NCI-H187 (cell line): ENCODE measurements at places on chromosomes 6 and 20.

DNA sequence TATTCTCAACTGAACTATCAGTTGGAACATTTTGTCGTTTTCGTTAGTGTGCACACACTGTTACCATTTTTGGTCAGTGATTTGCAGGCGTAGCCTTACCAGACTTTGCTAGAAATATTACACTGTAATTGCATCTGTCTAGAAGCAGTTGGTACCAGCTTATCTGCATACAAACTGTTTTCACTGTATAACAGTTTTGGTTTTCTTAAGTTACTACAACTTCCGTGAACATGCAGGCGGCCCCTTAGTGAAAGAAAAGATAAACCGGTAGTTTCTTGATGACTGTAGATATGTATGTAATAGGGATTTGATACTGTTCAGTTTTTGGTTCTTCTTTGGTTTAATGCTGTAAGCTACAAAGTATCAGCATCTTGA is 1.3 kb downstream of the DSTN start:
- DNase-seq = no peak

GRCh38 chr20:22207280-22207679 is 377.1 kb downstream of the FOXA2 start:
- no peak for DNase-seq

DNA sequence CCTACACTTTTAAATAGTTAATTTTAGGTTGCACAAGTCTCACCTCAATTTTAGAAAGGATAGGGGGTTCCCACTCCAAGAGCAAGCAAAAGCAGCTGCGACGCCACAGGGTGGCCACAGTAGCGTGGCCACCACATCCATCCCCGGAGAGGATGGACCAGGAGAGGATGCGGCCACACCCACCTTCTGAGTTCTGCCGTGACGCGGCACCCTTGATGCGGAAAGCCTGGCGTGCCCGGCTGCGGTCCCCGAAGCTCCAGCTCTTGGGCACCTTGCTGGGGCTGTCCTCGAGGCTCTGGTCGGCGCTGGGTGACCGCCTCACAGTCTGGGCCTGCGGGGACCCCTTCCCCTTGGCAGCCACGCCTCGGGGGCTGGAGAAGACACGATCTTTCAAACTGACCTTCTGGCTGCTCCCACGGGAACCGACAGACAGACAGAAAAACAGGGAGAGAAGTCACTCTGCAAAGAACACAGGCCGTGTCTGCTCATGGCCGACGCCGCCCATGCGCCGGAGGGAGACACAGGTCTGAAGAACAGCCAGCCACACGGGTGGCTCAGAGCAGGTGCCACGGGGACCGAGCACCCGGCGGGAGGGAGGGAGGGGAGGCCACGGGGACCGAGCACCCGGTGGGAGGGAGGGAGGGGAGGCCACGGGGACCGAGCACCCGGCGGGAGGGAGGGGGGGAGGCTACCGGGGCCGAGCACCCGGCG is 53.7 kb upstream of the CHRNA4 start:
- no peak for DNase-seq

- DNase-seq = no peak
Measured at GRCh38 chr6:53233309-53233708, 84.7 kb upstream of the GCM1 start.

DNA sequence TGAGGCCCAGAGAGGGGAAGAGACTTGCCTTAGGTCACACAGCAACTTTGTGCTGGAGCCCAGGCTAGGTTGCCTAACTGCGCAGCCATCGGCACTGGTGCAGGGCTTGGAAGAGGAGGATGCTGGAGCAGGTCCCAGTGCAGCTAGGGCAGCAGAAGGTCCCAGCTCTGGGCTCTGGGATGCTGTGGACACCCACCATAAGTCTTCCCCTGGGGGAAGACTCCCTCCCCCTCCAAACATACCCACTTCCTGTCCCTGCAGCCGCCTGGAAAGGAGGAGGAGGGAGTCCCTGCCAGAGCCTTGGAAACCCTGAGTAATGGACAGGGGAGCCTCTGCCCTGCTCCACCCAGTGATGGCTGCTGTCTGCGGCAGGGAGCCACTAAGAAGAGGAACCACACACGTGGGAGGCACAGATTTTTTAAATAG is 93.6 kb downstream of the NCR2 start:
- DNase-seq = no peak

DNA sequence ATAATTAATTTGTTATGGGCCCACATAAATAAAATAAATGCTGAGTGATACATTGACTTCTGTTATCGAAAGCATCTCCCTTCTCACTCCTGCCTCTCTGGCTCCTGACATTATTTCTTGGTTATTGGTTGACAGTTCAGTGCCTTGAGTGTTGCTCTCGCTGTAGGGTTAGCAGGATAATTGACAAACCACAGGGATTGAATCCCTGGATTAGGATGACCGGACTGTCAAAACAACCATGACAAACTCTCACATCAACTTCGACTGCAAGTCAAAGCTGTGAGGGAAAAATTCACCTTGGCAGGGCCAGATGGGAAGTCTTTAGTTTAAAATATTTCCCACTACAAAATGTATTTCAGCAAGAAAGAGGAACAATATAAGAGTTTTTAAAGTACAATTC is 245.4 kb upstream of the TFAP2D start:
- no peak for DNase-seq

GRCh38 chr6:87922196-87922946 is 125.3 kb upstream of the SPACA1 start:
- no peak for DNase-seq
